ENCODE measurements at places on chromosomes 11 and 22.

DNA sequence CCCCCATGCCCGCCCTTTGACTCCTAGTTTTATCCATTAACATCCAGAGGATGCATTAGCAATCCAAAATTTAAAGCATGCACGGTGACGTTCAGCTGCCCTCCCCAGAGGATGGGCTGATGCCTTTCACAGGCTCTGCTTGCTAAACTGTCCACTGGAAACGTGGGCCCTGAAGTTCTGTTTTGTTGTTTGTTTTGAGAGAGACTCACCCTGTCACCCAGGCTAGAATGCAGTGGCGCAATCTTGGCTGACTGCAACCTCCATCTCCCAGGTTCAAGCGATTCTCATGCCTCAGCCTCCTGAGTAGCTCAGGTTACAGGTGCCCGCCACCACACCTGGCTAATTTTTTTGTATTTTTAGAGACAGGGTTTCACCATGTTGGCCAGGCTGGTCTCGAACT, 39.3 kb downstream of the NFRKB start:
- no peak for DNase-seq

GRCh38 chr11:46827995-46828394, 18.1 kb downstream of the CKAP5 start:
- no peak for DNase-seq

DNA sequence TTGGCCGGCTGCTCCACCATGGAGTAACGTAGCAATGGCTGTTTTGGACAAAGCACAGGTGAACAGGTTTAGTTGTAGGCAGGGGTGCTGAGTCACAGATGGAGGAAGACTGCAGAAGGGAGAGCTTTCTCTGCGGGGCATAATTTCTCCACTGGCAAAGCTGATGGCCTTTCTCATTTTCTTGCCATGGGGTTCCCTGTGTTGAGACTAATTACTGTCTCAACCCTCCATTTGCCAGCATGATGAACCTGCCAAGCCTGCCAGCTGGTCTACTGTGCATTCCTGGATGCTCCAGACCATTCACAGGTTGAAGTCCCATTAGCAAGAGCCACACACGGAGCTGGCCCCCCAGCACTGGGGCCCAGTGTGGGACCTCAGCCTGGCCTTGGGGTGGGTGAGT, 202.4 kb downstream of the BARX2 start:
- no peak for DNase-seq

DNA sequence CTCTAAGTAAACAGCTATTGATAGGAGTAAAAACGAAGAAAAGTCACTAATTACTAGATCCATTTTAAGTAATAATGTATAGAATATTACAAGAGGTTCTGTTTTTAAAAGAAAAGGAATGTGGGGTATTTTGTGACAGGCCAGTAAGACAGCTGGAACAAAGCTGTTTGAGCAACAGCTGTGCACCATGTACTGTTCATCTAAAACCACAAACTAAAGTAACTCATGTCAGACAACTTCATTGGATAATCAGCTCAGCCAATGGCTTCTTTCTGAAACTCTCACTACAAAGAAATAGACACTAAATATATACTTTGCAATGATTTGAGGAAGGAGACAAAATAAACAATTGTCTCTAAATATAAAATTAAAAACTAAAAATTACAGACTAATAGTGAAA, 16.1 kb downstream of the RRAS2 start:
- DNase-seq: no peak

GRCh38 chr22:37353839-37354238, 71.5 kb downstream of the CYTH4 start:
- peak; percentile 91 for DNase-seq

DNA sequence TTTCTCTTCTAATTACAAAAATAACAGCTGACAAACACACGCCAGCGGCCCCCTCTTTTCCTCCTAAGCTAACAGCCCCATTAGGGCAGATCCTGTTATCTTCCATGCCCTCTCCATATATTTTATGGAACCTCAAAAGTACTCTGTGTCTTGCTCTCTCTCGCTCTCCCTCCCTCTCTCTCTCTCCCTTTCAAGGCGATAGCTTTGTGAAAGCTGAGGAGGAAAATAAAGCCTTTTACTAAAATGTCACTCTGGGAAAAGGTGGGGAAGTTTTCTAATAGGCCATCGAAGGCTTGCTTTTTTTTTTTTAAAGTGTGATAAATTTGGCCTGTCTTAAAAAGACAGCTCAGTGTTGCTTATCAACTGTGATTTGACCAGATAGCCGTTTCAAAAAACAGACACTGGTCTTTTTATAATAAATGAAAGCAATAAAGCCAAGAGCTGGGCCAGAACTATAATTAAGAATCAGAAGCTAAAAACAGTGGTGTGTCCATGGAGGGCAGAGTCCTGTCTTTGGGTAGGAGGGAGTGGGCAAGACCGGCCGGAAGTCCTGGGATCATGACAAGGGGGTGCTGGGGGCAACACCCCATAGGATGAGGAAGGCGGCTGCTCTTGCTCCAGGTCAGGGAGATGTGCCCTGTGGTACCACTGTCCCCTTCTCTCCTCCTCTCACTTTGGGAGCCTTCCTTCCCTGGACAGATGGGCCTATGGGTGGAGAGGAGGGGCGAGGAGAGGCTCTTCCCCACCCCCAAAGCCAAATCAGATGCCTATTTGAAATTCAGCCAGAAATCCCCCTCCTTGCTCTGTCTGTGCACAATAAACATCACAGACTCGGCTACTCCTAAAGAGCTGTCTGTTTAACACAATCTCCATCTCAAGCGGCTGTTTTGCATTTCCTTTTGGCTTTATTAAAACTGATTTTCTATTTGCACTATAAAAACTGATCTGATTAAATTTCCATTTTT, 267.2 kb downstream of the BUD13 start:
- no peak for DNase-seq

- DNase-seq: peak; percentile 46
Observed at GRCh38 chr11:125358254-125358840, 137.7 kb downstream of the FEZ1 start.

DNA sequence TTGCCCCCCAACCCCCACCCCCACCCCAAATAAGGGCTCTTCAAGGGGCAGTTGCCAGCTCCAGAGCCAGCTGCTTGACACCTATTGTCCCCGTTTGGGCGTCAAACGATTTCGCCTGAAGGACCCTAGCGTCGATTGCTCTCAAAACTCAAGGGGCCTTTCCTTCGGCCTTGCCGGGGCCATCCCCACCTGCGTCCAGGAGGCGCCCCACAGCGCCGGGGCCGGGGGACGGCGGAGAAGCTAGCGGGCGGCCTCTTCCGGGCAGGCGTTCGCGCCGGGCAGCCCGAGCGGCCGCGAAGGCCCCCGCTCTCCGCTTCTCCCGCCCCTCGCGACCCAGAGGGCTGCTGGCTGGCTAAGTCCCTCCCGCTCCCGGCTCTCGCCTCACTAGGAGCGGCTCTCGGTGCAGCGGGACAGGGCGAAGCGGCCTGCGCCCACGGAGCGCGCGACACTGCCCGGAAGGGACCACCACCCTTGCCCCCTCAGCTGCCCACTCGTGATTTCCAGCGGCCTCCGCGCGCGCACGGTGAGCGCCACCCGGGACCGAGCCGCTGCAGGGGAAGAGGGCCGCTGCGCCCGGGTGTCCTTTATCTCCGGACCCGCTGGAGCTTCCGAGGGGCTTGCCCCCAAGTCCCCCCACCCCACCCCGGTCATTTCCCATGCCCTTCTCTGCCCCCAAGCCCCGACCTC, at the start of gene CAPRIN1:
CAPRIN1 (plus strand) TSS at position 383 of the 687 bp plus-strand sequence. CDS start 690 bp downstream, outside the sequence.
- DNase-seq: peak; percentile 91

DNA sequence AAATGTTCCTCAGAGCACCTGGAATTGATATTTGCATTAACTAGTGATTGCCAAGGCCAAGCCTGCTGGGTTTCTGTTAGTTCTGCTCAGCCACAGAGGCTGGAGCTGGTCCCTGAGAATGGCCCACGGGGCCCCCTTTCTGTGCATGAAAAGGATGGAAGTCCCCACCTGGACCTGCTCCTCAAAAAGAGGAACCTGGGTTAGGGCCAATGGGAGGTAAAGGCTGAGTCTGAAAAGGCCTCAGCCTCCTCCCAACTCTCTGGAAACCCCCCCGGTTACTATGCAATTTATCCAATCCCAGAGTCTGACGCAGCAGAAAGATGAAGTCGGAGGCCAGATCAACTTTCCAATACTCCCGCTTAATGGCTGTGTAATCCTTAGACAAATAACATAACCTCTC, 6.8 kb upstream of the CREB3L1 start:
- no peak for DNase-seq

DNA sequence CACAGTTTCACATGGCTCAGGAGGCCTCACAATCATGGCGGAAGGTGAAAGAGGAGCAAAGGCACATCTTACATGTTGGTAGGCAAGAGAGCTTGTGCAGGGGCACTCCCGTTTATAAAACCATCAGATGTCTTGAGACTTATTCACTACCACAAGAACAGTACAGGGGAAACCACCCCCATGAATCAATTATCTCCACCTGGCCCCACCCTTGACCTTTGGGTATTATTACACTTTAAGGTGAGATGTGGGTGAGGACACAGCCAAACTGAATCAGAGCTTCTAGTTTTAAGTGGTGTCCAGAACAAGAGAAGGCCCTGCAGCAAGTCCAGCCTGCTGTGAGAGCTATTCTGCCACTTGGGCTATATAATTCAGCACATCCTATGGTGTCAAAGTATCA, 493.7 kb downstream of the ETS1 start:
- no peak for DNase-seq

- peak; percentile 76 for DNase-seq
Observed at GRCh38 chr22:46053563-46054090, 76.7 kb upstream of the WNT7B start.
